Stimulated activated CD4-positive, alpha-beta T cell treated with anti-CD3 and anti-CD28 coated beads, Interleukin-15, amount 100 ng/mL, for 1 hour (primary cell): ENCODE measurements at places on chromosomes 16 and 17.

- no peak for DNase-seq
Observed at GRCh38 chr16:70647441-70648359, 1.3 kb downstream of the IL34 start.

DNA sequence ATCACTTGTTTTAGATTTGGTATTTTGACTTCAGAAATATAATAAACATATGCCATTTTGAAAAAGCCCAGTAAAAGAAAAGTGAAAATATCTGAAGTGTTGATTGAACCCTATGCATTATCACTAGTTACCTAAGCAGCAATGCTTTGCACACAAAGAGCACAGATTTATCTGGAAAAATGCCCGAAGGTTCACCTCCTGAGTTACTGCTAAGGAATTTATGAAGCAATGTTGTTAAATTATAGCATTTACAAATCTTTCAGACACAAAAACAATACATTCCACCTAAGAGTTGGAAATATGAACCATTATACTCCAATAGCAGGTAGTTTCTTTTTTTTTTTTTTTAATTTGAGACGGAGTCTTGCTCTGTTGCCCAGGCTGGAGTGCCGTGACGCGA lies 38.9 kb upstream of the GHDC start:
- DNase-seq: no peak

DNA sequence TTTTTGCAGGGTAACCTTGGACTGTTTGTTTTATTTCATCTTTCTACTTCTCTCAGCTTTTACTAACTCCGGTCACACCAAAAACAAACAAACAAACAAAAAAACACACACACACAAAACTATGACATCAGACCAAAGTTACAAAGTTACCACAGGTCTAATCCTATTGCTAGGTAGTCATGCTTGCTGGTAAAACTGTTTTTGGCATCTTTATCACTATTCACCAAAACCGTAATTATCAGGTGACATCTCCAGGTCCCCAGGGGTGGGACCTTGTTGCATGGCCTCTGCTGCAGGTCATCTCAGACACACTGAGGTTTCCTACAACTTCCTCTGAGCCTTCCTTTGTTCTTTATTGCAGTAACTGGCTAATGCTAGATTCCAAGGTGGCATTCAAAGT lies 162.3 kb downstream of the ABCA8 start:
- DNase-seq: no peak

DNA sequence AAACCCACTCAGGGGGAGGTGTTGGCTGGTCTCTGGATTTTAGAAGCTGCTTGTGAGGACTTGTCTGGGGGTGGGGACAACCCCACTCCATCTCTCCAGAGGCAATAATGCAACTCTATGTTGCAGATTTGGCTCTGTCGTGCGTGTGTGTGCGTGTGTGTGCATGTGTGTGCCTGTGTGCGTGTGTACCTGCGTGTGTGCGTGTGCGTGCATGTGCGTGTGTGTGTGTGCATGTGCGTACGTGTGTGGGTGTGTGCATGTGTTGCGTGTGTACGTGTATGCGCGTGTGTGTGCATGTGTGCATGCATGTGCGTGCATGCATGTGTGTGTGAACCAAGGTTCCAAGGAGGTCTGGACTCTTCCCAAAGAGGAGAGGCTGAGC lies 120.4 kb upstream of the LHX1 start:
- DNase-seq: no peak

- DNase-seq: no peak
Observed at GRCh38 chr16:3882531-3882930, 2.0 kb upstream of the CREBBP start.

GRCh38 chr17:64398320-64398719 lies 7.7 kb upstream of the PECAM1 start:
- DNase-seq: no peak

- DNase-seq: no peak
Observed at GRCh38 chr16:2276368-2277195, 8.7 kb upstream of the RNPS1 start.

DNA sequence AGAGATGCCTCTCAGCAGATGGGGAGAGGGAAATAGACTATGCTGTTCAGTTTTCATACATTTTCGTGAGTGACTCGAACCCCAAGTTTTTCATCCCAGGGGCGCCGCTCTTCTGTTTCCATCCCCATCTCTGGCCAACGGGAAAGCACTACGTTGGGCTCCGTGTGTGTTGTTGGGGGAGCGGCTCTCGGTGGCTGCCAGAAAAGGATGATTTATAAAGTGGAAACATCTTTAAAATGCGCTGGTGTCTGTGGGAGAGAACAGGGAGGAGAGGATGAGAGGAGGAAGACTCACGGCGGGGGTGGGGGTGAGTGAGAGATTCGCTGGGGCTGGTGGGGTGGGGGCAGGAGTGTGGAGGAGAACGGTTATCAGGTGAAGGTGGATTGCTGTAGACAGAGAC lies 5.8 kb downstream of the TBX4 start:
- no peak for DNase-seq

GRCh38 chr16:49800876-49801275 lies 55.0 kb downstream of the ZNF423 start:
- DNase-seq: no peak

DNA sequence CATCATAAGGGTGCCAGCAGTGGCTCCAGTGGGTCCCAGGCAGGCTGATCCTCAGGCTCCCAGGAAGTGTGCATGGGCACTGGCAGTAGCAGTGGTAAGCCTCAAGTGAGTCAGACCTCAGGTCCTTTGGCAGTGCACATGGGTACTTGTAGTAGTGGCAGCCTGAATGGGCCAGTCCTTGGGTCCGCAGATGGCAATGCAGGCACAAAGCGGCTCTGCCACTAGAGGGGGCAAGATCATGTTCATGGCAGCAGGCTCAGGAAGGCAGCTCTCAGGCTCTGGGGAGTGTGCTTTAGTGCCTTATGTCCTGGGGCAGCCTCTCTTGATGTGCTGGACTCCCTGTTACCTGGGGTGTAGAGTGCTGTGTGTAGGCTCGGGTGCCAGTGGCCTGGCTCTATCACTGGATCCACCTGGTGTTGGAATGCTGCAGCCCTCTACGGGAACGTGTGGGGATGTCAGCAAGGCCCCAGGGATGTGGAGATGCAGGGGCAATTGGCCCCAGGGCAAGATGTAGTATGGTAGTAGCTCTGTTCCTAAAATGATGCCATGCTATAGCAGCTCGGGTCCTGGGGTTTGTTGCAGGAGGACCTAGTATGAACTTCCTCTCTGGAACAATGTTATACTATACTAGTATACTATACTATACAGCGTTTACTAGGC lies 11.0 kb downstream of the ACSM3 start:
- peak; percentile 28 for DNase-seq

DNA sequence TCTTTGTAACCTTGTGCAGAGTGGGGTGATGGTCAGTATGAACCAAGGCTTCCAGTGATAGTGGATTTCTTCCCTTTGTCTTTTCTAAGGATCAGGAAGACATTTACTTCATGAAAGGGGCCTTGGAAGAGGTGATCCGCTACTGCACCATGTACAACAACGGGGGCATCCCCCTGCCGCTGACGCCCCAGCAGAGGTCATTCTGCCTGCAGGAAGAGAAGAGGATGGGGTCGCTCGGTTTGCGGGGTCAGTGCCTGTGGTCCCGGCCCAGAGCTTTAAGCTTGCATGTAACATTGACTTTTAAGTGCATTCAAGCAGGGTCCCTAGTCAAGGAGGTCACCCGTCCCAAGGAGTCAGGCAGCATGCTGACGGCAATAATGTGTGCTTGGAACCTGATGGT lies 56.0 kb downstream of the MEAK7 start:
- DNase-seq: no peak

- DNase-seq: no peak
Observed at GRCh38 chr16:57245472-57246113, 534 bp downstream of the ARL2BP start.

DNA sequence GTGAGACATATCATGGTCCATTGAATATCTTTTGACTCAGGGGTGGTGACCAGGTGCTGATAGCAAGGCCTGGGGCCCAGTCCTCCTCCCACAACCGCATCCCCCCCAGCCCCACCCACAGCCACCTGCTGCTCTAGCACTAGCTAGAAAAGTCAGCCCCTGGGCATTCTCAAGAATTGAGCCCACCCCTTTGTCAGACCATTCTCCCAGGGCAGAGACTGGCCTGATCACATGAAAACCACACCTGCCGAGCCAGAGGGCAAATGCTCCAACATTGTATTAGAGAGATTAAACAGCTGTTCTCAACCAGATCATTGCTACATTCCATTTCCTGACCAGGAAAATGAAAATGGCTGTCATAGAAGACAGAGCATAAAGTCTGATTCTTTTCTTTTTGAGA lies 62.4 kb downstream of the RAB11FIP4 start:
- no peak for DNase-seq

DNA sequence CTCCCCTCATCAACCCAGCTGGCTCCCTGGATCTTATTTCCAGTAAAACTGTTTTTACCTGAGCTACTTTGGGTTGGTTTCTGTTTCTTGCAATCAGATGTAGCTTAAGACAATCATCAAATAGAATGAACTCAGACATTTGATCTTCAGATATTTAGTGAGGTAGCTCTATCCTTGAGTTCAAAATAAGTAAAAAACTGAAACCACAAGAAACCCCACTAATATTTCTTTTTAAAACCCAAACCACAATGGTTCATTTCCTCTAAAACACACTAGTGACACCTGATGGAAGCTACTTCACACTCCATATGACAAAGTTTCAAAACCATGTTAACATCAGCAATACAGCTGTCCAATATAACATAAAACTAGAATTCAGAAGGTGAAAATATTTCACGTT lies 37.8 kb downstream of the CACNG1 start:
- DNase-seq: no peak

DNA sequence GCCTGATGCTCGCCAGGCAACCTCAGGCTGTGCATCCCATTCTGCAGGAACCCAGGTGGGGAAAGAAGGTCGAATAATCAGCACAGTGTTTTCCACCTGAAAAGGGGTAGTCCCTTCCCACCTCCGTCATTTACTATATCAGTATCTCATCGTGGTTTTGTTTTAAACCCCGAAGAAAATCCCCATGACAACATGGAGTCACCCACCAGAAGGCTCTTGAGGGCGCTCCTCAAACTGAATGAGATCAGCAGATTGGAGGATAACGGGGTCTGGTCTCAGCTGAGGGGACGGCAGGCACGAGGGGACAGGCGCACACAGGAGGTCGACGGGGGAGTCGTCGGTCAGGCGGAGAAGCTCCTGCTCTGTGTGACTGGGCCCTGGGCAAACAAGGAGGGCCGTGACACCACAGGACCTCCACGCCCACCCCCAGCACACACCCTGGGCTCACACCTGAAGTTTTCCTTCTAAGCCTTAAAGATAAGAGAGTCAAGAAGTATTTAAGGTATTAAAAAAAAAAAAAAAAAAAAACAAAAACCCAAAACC lies 44.2 kb downstream of the MARF1 start:
- no peak for DNase-seq

DNA sequence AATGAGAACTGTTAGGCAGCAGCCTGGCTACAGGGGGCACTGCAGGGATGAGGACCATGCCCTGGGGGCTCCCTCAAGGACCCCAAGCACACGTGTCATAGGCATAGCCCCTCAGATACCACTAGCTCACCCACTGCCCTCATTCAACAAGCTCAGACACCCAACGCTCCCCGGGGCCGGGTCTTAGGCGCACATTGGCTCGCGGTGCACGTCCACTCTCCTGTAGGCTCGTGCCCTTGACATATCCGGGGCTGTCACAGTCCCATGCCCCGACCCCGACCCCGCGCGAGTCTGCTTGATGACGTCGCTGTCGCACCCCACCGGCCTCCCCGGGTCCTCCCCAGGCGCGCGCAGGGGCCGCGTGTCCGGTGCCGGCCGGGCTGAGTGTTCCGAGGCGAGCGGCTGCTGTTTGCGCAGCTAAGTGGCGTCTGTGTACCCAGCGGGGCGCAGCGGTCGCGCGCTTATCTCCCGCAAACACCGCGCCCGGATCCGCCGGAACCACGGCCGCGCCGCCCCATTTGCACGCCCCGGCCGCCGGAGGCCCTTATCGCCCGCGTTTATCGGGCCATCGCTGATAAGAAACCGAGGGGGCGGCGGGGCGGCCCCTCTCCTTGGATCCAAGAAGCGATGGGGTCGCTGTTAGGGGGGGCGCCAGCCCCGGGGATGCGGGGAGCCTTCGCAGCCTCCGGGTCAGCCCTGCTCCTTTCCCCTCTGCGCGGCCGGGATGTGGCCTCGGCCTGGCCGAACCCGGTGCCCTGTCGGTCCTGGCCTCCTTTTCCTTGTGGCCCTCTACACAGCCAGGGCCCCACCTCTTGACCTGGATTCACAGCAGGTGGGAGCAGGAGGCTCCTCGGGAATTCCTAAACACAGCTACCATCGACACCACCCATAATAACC lies 20.7 kb upstream of the NAGS start:
- no peak for DNase-seq

DNA sequence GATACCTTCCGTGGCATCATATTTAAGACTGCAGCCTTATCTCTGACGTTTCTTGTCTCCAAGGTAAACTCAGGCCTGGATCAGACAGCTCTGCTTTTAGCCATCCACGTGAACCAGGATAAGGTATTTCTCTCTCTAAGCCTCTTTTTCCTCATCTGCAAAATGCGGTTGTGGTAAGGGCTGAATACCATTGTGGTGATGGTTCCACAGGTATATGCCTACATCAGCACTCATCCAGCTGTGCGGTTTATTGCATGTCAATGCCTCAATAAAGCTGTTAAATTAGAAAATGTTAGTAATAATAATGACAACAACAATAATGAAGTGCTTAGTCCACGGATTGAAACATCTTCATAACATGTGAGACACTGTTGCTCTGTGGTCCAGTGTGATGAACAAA lies 104.4 kb downstream of the GRIN2A start:
- DNase-seq: no peak

DNA sequence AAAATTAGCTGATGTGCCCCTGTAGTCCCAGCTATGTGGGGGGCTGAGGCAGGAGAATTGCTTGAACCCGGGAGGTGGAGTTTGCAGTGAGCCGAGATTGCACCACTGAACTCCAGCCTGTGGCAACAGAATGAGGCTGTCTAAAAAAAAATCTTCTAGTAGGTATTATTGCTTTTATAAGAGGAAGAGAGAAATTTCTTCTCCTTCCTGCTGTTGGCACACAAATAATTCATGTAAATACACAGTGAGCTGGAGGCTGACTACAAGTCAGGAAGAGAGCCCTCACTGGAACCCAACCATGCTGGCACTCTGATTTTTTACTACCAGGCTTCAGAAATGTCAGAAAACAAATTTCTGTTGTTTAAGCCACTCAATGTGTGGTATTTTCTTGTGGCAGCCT lies 6.7 kb downstream of the PRDM7 start:
- no peak for DNase-seq
